ENCODE measurements at places on chromosomes 2 and 18. TPM values are rescaled to one million over a fixed set of nuclear protein-coding genes. Genes with fewer than 3 reads are reported as not detected.
A peak's percentile ranks its signal among the peaks of the same experiment; 100 is the strongest.

The CREG2 gene
- total RNA-seq: not detected

The SPDYA gene
- total RNA-seq: not detected

The CMPK2 gene
- 2.9 TPM for total RNA-seq

The SP140L gene
- total RNA-seq: 5.3 TPM

The ALK gene
- 2.2 TPM for total RNA-seq

The DUSP11 gene
- total RNA-seq: 34.5 TPM

The RSAD2 gene
- 0.56 TPM for total RNA-seq

The DUSP2 gene
- total RNA-seq: 199 TPM

- no peak for DNase-seq
Observed at GRCh38 chr2:167862782-167863181, 384.6 kb downstream of the STK39 start.

DNA sequence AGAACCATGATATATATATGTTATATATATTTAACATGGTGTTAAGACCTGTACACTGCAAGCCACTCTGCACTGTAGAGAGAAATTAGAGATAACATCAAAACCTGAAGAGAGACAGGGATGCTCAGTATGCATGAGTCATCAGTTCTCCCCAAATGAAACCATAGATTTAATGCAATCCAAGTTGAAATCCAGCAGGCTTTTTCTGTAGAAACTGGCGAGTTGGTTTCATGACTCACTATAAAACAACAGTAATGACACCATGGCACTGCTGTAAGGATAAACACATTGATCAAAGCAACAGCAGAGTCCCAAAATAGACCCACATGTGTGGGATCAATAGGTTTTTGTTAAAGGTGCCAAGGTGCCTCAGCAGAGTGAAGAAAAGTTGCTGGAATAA, 65.8 kb downstream of the RTP5 start:
- DNase-seq: no peak

DNA sequence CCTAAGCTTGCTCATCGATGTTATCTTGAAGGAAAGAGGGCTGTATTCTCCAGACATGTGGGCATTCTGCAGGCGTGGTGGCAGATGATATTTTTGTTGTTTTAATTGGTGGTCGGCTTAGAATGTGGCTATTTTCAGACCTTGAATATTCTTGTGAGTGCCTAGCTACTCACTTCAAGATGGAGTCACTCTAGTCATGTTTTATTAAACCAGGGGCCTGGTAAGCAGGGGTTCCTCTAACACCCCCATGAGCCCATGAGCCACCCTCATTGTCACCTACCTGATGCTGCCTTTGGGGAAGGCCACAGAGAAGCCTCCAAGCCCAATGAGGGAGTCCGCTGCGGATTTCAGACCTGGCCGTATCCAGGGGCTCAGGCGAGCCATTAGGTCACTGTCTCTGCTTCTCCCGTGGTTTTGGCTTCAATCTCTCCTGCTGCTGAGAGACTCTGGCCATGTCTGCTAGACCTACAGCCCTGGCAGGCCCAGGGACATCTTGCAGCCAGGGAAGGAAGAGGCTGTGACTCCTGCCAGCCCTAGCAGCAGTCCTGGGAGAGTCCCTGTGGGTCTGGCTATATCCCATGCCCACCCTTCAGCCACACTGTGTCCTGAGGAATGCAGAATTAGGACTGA, 16.3 kb upstream of the KLF11 start:
- DNase-seq: no peak

DNA sequence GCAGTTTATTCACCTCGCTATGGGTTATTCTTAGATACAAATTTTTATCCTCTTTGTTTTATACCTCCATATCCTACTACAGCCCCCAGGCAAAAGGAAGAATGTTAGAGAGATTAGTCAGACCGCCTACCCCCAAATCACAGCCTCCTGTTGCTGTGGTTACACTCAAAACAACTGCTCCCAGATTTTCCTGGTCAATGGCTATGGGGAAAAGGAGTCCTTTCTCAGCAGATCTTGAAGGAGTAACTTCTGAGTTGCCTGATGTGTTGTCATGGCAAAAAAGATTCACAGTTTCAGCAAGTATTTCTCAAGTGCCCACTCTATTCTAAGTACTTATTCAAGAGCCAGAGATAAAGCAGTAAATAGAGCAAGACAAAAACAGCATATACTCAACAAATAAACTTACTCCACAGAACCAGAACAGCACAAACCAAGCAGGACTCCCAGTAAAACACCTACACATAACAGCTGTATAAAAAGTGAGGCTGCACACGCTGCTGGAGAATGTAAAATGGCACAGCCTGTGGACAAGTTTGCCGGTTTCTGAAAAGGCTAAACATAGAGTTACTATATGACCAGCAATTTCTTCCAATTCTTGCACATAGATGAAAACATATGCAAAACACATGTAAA, 104.8 kb downstream of the NOL10 start:
- no peak for DNase-seq

- DNase-seq: no peak
Observed at GRCh38 chr2:137454886-137455285, 509.4 kb upstream of the HNMT start.

DNA sequence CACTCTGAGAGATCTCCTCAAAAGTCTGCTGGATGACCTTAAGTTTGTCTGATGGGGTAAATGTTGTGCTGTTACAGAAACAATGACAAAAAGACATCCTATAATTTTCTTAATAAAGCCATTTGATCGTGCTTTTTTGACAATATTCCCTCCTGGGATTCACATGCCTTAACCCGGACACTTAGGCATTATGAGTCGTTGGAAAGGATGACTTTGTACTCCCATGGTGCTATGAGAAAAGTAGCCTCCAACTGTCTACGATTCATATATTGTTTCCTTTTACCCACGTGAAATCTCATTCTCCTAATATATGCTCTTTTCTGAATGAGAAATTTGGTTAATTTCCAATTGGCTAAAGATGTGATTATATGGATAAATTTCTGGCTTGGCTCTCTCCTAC, 6.1 kb upstream of the MPP4 start:
- no peak for DNase-seq

DNA sequence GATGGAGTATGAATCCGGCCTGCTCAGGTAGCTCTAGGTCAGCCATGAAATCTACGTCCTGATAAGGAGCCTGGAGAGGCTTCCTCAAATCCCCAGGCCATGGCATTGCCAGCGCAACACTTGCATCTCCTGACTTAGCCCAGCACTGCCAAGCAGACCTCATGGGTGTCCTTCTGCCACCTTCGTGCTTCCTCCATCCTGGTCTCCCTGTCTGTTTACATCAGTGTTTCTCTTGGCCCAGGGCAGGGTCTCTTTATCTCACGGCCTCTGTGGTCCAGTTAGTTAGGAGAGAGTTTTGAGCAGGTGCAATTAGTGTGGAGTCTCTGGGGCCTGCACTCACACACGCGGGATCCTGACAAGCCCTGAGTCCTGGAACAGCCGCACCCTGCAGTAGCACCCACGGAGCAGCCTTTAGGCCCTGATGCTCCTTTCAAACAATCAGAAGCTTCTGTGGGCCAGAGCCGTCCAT, 193.1 kb upstream of the ARL4C start:
- no peak for DNase-seq

DNA sequence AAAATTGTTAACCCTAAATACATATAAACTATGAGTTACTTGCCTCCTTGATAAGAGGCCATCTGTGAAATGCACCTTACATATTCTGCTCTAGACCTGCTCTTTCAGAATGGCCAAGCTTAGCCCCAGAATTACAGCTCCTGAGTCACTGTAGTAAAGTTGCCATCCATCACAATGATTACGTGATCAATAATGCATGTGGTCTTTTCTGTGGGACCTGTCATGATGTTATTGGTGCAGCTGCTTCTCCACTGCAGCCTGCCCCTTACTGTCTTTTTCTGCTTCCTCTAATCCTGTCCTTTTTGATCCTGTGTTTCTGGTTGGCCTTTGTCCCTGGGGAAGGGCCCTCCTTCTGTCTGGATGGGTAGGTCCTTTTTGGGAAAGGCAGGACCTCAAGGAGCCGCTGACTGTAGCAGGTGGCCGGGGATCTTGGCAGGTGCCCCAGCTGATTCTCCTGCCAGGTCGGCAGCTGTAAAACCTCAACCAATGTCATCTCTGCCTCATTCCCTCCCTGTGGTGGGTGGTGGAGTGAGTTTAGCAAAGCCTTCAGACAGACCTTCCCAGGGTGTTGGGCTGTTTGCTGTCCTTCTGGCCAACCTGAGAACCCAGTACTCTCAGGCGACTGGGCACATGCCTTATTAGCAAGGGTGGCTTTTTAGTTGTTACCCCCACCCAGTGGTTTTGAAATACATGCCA, 126.2 kb upstream of the EML6 start:
- no peak for DNase-seq

GRCh38 chr2:117128461-117128860, 686.0 kb upstream of the DDX18 start:
- no peak for DNase-seq

- DNase-seq: peak; percentile 39
Observed at GRCh38 chr2:216013080-216013909, at the start of gene MREG. MREG (minus strand) TSS chr2:216013551; CDS start chr2:216013327, 224 bp downstream.

DNA sequence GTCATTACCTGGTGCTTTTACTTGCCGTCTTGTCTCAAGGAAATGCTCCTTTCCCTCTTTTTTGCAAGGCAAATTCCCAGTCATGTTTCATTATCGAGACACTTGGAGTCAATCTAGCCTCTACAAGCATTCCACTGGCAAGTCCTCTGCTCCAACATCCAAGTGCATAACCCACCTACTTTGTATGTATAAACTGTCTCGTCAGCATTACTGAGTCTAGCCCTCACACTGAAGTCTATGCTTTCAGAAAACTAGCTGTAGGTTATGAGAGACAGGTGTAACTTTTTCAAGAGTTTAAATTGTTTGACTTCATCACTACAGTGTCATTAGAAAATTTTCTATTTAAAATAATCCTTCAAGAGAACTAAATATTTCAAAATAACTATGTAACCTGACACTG, 319.2 kb downstream of the NBAS start:
- no peak for DNase-seq

DNA sequence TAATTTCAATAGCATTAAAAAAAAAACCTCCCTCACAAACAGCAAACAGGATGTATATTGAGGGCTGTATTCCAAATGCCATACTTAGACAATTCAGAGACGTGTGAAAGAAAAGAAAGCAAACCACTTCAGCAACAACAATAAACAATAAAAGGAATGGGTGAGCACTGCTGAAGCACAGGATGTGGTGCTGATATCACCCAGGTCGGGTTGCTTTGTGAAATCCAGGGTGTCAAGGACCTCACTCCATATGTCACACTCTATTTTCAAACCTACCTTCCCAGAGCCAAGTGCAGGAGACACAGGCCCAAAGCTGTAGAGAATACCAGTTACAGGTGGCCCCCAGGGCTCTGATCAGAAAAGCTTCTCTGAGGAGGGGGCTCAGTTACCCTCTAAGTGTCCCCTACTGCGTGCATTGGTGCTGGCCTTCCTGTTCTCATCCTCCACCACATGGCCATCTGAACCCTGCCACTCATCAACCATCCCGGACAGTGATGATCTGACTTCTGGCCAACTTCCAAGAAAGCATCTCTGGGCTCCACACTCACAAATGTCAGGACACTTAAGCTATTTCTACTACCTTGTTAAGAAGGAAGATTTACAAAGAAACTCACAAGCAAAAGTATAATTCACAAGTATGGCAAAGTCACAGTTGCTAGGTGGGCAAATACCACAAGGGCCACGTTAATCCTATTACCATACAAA, 363.0 kb downstream of the SS18 start:
- no peak for DNase-seq

DNA sequence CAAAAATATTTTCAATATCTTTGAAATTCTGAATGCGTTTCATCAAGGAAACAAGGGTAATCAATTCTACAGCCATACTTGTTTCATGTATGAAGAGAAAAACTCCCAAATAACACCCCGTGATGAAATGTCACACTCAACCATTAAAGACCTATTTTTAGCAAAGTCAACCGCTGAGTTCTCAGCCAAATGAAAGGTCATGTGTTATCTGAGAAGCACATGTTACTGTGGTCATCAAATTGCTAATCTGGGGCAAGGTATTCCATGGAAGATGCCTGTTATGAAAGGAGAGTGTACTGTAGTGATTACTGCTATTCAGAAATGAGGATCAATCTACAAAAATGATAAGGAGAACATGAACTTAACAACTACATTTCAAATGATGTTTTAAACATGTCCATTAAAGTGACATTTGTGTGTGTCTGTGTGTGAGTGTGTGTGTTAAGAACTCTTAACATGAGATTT, 126.7 kb downstream of the BCL2 start:
- DNase-seq: no peak

GRCh38 chr18:7248877-7249276, 18.0 kb downstream of the LRRC30 start:
- no peak for DNase-seq

GRCh38 chr2:34030273-34030672, 431.2 kb upstream of the FAM98A start:
- DNase-seq: no peak

- DNase-seq: no peak
Observed at GRCh38 chr18:67766930-67767329, 250.4 kb upstream of the DSEL start.

DNA sequence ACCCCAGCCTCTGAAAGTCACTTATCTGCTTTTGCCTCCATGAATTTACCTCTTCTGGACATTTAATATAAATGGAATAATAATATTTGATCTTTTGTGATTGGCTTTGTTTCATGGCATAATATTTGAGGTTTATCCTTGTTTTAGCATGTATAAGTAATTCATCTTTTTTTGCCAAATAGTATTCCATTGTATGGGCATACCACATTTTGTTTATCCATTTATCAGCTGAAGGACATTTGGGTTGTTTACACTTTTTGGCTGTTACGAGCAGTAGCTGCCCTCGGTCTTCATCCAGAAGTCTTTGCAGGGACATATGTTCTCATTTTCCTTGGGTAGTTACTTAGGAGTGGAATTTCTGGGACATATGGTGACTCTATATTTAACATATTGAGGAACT, 53.0 kb upstream of the SMIM21 start:
- DNase-seq: no peak

- no peak for DNase-seq
Observed at GRCh38 chr2:35347561-35347960, 1008.0 kb upstream of the CRIM1 start.

DNA sequence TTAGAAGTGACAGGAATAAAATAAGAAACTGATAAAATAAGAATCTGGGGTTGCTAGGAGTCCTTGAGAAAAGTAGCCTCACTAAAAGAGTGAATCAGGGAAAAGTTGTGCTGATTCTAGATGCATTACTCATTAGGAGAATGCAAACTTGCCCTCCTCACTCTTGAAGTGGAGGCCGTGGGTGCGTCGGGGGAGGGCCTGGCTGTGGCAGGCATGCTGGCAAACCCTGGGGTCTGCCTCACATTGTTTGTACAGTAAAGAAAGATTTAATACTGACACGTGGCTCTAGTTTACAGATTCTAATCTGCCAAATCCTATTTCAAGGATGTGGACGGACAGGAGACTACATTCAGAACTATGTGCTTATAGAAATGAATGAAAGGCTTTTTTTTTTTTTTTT, 41.9 kb downstream of the TANC1 start:
- DNase-seq: no peak

GRCh38 chr2:214098811-214099210, 312.0 kb upstream of the VWC2L start:
- DNase-seq: no peak
